Stimulated activated CD8-positive, alpha-beta memory T cell treated with anti-CD3 and anti-CD28 coated beads, Interleukin-7, amount 100 ng/mL, for 24 hours (primary cell): ENCODE measurements at places on chromosomes 13 and 19.

DNA sequence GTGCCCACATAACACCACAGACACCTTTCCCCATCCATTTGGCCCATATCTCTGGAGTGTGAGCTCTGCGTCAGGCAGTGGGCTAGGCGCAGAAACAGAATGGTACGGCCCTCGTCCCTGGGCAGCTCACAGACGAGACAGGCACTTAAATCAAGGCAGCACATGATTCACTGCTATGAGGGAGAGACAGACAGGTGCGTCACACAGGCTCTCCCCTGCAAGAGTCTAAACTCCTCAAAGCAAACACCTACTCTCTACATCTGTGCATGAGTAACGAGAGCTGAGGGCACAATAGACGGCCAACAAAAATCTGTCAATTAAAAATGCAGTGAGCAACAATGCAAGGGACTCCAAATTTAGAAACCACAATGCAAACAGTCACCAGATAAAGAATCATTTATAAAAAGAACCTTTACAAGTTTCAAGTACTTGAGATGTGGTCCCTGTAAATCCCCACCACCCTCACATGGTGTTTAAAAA, 348.9 kb downstream of the UQCRFS1 start:
- DNase-seq, result no peak

- DNase-seq, result no peak
Measured at GRCh38 chr13:31115616-31116015, 46.1 kb downstream of the HSPH1 start.

DNA sequence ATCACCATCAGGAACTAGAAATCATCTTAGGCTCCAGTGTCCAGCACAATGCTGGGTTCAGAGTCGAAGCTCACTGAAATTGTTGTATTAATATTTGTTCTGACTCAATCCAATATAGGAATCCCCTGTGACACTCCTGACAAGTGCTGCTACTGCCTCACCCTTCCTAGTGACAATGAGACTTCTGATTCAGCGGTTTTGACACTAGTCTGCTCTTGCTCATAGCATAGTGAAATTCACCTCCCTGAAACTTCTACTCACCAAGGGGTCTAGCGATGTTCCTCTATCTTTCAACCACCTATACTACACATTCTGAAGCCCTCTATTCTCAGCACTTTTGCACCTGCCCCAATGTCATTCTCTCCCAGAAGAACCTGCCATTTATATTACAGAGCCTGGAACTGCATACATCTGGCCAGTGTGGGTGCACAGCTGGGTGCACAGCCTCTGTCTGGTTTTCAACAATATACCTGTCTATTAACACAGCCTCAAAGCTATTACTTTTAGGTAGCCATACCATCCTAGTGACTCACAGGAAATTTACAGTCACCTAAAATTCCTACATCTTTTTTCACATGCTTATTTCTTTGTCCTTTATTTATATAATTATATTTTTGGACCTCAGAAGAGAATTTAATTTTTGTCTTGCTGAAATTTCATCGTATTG, 88.3 kb downstream of the DOCK9 start:
- no peak for DNase-seq

- no peak for DNase-seq
Measured at GRCh38 chr19:16118489-16119033, 6.9 kb downstream of the RAB8A start.

DNA sequence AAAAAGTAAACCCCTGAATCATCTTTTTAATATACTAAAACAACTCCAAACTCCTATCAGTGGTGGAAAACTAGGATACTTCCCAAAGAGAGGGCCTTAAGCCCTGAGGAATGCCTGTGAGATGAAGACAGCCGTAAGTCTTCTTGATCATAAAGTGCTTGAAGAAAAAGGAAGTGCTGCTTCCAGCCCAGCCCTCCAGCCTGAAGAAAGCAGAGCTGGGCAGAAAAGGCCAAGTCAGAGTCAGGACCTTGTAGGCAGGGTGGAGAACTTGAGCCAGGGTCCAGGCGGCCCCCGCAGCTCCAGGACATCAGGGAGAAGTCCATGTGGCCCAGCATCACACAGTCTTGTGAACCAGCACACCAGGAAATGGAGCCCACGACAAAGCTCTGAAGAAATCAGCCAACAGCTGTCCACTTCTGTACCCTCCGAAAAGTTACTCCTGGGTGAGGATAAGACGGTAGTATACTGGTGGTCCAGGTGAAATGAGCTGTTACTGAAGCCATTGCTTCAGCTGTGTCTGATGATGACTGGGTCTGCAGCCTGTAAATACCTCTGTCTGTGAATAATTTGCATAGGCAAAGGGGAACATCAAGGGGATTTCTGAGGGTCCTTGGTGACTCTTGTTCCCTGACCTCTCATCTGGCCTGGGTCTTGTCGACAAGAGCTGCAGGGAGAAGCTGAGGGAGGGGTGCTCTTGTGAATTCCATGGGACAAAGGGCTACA, 18.7 kb upstream of the CRYL1 start:
- DNase-seq, result no peak

GRCh38 chr19:54275951-54276350, 5.0 kb downstream of the LILRB2 start:
- no peak for DNase-seq

DNA sequence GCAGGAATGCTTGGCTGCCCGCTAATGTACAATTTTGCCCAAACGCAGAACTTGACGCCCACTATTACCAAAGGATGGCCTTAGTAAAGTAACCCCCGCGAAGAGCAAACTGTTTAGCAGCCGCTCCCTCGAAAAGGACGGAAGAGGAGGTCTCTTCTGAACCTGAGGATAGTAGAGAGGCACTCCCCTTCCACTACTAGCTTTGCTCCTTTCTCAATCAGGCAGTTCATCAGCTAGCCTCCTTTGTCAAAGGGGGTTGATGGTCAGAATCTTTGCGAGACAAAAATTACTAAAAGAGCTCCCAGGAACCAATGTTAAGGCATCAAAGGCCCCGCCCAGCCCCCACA, 534 bp downstream of the CAB39L start:
- DNase-seq, result no peak

DNA sequence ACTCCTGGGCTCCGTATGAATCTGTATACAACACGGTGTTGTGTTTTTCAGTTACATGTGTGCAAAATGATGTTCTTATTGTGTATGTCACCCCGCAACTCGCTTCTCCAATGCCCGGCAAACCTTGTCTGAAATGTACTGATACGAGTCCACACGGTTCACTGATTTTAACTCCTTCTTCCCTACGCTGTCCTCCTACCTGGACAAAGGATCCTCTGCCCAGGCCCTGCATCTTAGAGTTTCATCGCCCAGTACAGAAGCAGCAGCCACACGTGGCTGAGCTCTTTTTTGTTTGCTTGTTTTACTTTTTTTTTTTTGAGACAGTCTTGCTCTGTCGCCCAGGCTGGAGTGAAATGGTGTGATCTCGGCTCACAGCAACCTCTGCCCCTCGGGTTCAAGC, 28.9 kb downstream of the ZFR2 start:
- no peak for DNase-seq

- no peak for DNase-seq
Measured at GRCh38 chr13:112880976-112881540, 88.0 kb upstream of the MCF2L start.

GRCh38 chr13:27962128-27962841, 6.8 kb downstream of the CDX2 start:
- no peak for DNase-seq

DNA sequence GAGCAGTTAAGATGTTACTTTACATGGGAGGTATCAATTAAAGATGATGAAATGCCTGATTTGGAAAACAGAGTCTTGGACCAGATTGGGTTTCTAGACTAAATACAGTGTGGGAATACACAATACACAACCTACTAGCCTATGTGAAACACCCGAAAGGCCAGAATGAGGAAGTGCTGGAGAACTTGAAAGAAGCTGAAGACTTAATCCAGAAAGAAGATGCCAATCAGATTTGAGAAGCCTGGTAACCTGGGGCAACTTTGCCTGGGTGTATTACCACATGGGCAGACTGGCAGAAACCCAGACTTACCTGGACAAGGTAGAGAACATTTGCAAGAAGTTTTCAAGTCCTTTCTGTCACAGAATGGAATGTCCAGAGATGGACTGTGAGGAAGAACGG, 43.2 kb downstream of the N4BP2L1 start:
- DNase-seq, result no peak
